ENCODE measurements at places on chromosomes 6 and 20. TPM values are rescaled to one million over a fixed set of nuclear protein-coding genes. Genes with fewer than 3 reads are reported as not detected.

The GSTA2 gene
- total RNA-seq: not detected

The EPHA7 gene
- not detected for total RNA-seq

The KIF25 gene
- total RNA-seq: not detected

The SCAND1 gene
- 48.6 TPM for total RNA-seq

- DNase-seq: no peak
Measured at GRCh38 chr6:81812401-81812800, 59.9 kb upstream of the TENT5A start.

DNA sequence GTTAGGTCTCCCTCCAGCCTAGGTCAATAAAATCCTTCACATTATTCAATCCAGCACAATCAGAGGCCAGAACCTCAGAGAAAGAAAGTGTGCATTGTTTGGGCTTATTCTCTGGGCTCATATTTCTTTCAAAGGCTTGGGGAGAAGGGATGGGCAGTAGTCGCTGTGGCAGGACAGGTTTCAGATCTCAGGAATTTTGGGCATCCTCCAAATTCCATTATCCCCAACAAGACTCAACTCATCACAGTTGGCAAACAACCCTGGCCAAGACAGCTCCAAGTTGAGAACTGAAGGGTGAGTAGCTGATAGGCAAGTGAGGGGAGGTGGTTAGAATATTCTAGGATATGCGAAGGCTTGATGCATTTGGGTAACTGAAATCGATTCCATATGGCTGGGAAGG lies 27.2 kb upstream of the CHD6 start:
- DNase-seq: no peak

DNA sequence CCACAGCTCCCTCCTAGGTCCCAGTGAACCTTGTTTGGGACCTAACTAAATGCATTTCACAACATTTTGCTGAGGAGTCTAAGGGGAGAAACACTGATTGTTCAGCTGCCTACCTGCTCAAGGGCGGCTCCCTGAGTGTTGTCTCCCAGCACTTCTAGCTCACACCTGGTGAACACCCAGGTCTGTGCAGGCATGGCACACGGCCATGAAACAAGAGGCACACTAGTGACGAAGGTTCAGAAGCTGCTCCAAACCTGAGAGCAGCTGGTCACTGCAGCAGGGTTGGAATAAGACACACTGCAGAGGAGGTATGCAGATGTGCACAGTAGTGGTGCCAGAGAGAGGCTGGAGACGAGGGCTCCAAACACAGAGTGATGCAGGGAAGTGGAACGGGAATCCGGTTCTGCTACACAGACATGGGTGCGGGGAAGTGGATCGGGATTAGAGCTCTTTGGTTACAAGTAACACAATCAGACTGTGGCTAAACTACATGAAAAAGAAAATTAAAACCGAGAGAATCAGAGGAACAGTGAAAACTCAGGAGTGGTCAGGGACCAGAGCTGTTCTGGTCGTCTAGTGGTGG lies 486.1 kb upstream of the CDH4 start:
- no peak for DNase-seq

GRCh38 chr6:15313367-15313766 lies 67.5 kb downstream of the JARID2 start:
- DNase-seq: no peak

DNA sequence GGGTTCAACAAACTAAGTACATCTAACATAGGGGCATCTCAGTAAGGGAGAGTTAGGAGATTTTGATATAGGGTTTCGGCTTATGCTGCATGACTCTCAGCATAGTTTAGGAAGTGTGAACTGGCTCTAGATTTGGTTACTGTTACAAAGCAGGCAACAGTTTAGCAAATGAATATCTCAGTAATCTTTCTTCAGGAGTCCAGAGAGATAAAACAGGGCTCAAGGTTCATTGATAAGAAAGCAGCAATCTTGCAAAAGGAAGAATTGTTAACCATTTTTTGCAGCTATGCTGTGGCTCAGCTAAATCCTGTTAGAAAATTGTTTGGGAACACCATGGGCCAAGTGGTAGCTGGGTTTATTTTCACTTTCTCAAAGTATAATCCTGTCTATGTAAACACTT lies 161.3 kb downstream of the MEI4 start:
- no peak for DNase-seq

- no peak for DNase-seq
Measured at GRCh38 chr6:43491750-43492661, 14.6 kb downstream of the TJAP1 start.

DNA sequence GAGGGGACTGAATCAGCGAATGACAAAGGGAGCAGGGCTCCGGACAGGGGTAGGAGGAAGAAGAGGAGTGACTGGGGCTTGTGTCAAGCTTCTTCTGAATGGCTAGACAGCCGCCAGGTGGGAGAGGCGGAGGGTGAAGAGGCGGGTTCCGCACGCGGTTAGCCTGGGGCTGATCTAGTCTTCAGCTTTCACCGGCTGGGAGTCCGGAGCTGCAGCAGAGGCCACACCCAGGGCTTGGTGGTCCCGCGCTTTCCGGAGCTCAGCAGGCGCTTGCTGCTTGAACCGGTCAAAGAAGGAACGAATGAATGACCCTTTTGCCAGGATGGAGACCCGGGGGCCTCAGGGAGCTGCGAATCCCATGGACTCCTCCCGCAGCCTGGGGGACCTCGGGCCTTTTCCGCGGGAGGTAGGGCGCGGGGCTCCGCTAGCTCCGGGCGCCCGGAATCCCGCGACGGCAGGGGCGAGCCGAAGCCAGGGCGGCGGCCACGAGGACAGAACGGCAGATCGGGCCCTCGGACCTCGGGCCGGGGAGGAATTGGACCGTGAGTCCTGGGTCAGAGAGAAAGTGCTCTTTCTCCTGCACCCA lies at the start of gene C6orf141:
C6orf141 (plus strand) TSS at position 177 of the 586 bp plus-strand sequence; CDS start at position 302, 125 bp downstream.
- DNase-seq: peak; percentile 47

DNA sequence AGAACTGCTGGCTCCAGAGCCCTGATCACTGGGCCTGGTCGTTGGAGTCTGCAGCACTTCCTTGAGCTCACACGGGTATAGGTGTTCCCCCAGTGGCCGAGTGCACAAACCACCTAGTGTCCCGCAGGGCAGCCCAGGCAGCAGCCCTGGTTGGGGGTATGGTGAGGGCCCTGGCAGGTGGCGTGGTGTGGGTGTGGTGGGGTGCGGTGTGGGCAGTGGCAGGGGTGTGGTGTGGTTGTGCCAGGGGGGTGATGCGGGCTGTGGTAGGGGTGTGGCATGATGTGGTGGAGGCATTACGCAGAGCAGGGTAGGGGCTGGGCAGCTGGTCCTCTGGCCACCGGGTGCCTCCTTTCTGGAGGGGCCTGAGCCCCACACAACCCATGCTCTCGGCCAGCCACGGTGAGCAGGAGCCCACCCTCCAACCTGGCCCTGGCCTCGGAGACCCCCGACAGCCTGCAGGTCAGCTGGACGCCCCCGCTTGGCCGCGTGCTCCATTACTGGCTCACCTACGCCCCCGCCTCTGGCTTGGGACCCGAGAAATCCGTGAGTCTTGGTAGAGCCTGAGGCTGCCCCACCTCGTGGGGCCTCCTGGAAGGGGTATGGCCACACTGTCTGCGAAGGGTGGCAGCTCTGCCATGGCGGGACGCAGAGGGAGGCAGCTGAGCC lies 20.5 kb downstream of the COL20A1 start:
- DNase-seq: no peak

DNA sequence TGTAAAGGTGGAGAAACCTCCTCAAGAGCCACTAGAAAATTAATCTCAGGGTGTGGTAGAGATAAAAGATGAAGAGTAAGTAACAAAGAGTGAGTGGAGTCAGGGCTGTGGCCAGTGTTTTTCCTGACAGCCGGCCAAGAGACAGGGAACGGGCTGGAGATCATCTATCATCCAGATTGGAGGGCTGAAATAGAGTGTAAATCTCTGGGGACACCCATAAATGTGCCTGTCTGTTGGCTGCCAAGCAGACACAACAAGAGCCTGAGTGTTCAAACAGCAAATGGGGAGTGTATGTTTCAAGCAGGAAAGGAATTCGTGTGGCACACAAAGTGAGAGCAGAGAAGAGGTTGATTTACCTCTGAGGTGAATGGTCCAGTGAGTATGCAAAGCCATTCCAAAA lies 326.4 kb upstream of the KHDRBS2 start:
- no peak for DNase-seq

DNA sequence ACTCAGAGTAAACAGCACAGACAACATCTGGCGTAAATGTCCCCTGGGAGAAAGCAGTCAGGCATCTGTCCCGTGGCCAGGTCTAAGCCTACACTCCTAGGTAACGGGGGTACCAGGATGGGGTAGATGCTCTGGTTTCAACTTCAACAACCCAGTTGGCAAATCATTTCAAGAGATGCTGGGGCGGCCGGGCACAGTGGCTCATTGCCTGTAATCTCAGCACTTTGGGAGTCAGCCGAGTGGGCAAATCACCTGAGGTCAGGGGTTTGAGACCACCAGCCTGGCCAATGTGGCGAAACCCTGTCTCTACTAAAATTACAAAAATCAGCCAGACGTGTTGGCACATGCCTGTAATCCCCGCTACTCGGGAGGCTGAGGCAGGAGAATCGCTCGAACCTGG lies 12.3 kb downstream of the PREX1 start:
- DNase-seq: no peak

- DNase-seq: no peak
Measured at GRCh38 chr20:56098981-56099500, 93.7 kb upstream of the CBLN4 start.

GRCh38 chr6:150336299-150336698 lies 32.5 kb upstream of the IYD start:
- DNase-seq: no peak

Measured in activated CD4-positive, alpha-beta T cell treated with anti-CD3 and anti-CD28 coated beads, Interleukin-2, amount 10 ng/mL, durations not matched to agents 7 days and 5 days (primary cell).